T-helper 2 cell treated with Interferon-gamma antibody and Interleukin-4, amounts not matched to agents 5 μg/mL and 100 μg/mL, for 36 hours (primary cell): ENCODE measurements at places on chromosomes 3 and 15.
A peak's percentile ranks its signal among the peaks of the same experiment; 100 is the strongest.

- H3K27me3 ChIP-seq = no peaks in the 10 kb centered on the region
- no peak overlapping the region for H3K27ac ChIP-seq
- H3K4me1 ChIP-seq = no peaks in the 10 kb centered on the region
- H3K4me3 ChIP-seq = no peak overlapping the region
Measured at GRCh38 chr3:73787620-73788019, 162.9 kb upstream of the PDZRN3 start.

DNA sequence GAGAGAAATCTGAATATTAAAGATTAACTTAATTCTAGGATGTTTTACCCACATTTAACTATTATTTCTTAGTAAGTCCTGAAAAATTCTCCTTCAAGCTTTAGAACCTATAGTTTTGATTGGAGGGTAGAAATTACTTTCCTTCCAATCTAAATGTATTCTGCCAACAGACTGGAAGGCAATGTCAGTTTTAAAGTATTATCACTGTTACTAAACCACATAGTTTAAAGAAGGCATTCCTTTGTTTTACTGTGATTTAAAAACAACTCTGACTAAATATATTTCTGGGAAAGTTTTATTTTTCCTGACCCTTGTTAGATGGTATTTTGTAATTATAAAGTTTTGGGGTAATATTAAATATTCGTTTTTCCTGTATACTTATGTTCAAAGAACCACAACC lies 382.5 kb downstream of the TBC1D5 start:
- no peak overlapping the region for H3K27ac ChIP-seq
- no peaks in the 10 kb centered on the region for H3K36me3 ChIP-seq
- H3K4me1 ChIP-seq = no peaks in the 10 kb centered on the region
- no peak overlapping the region for H3K4me3 ChIP-seq

DNA sequence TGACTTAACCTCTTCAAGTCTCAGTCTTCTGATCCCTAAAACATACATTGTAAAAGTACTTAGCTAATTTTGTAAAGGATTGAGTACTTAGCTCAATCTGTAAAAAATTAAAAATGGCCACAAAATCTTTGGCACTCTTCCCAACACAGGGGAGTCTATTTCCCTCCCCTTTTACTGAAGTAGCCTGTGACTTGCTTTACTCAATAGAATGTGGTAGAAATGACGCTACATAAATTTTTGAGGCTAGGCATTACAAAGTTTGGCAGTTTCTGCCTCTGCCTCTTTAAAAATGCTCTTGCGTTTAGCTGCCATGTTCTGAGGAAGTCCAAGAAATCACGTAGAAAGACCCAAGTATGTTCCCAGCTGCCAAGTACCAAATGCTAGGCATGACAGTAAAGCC lies 80.2 kb downstream of the CBLB start:
- H3K27ac ChIP-seq = no peak overlapping the region
- peaks cover 44% of the 10 kb centered on the region for H3K36me3 ChIP-seq
- no peaks in the 10 kb centered on the region for H3K27me3 ChIP-seq
- peaks cover 37% of the 10 kb centered on the region for H3K4me1 ChIP-seq

DNA sequence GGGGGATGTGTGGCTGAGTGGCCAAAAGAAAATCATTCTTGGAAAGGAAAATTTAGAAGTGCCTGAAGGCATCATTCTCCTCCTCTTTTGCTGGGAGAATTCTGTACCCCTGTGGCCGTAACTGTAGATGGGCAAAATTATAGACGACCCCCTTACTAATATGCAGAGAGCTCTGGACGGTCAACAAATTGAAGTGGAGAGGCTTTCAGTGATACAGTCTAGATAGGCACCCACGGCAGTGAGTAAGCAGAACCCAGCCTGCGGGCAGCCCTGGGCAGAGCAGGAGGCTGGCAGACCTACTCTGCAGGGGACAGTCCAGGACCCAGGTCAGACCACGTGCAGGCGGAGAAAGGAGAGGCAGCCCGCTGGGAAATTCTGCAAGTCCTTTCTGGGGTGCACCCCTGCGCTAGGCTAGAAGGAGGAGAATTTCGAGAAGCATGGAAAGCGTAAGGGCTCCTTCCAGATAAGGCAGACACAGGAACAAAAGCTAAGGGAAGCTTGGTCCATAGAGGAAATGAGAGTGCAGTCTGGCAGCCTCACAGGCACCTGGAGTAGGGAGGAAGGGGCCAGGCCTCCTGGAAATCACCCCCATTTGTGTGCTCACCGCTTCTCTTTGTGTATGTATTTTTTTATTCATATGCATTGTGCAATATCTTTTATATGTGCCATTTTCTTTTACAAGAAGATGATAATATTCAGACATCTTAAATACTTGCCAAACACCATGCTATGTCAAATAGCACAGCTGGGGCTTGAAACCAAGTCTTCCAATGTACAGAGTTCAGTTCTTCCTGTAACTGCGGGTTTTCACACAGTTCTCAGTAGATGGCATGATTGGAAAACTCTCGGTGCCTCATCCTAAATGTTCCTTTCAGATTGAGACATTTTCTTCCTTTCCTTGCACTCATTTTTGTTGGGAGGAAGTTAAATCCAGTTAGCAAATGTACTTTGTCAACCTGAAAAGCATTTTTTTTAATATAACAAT lies 40.2 kb downstream of the LRRK1 start:
- no peaks in the 10 kb centered on the region for H3K36me3 ChIP-seq
- peaks cover 19% of the 10 kb centered on the region for H3K27me3 ChIP-seq
- H3K4me3 ChIP-seq = no peak overlapping the region
- no peaks in the 10 kb centered on the region for H3K4me1 ChIP-seq

- H3K4me1 ChIP-seq = no peaks in the 10 kb centered on the region
- H3K36me3 ChIP-seq = no peaks in the 10 kb centered on the region
Measured at GRCh38 chr3:194890091-194890490, 204.4 kb downstream of the FAM43A start.

- H3K27me3 ChIP-seq = no peaks in the 10 kb centered on the region
- H3K27ac ChIP-seq = no peak overlapping the region
- no peak overlapping the region for H3K4me3 ChIP-seq
- DNase-seq = no peak
Measured at GRCh38 chr3:51373658-51374421, 11.3 kb upstream of the MANF start.

- peaks cover 42% of the 10 kb centered on the region for H3K36me3 ChIP-seq
- H3K27ac ChIP-seq = peak overlapping the region; percentile 20
- DNase-seq = no peak
- H3K4me3 ChIP-seq = no peak overlapping the region
- H3K27me3 ChIP-seq = no peaks in the 10 kb centered on the region
- peaks cover 7% of the 10 kb centered on the region for H3K4me1 ChIP-seq
Measured at GRCh38 chr3:53236112-53236841, 19.5 kb downstream of the TKT start.

DNA sequence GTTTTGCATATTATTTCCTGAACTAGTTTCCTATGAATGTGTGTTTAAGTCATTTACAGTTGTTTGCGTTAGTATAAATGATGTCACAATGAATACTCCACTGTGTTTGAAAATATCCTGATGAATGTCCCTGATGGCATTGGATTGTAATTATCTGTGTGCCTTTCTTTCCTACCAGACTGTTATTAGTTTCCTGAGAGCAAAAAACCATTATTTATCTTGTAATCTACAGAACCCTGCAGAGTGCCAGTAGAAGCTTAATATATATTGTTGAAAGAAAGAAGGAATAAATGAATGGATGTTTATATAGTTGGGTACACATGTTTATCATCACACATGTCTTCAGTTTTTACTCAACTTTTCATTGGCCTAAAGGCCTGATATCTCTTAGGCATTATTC lies 312.6 kb downstream of the AGBL1 start:
- no peak for DNase-seq
- no peak overlapping the region for H3K27ac ChIP-seq
- H3K4me1 ChIP-seq = no peaks in the 10 kb centered on the region
- H3K36me3 ChIP-seq = no peaks in the 10 kb centered on the region
- H3K27me3 ChIP-seq = peaks cover 6% of the 10 kb centered on the region

- H3K27ac ChIP-seq = no peak overlapping the region
- no peaks in the 10 kb centered on the region for H3K36me3 ChIP-seq
- peaks cover 25% of the 10 kb centered on the region for H3K4me1 ChIP-seq
- H3K27me3 ChIP-seq = no peaks in the 10 kb centered on the region
Measured at GRCh38 chr15:63856711-63857460, 23.1 kb upstream of the HERC1 start.

DNA sequence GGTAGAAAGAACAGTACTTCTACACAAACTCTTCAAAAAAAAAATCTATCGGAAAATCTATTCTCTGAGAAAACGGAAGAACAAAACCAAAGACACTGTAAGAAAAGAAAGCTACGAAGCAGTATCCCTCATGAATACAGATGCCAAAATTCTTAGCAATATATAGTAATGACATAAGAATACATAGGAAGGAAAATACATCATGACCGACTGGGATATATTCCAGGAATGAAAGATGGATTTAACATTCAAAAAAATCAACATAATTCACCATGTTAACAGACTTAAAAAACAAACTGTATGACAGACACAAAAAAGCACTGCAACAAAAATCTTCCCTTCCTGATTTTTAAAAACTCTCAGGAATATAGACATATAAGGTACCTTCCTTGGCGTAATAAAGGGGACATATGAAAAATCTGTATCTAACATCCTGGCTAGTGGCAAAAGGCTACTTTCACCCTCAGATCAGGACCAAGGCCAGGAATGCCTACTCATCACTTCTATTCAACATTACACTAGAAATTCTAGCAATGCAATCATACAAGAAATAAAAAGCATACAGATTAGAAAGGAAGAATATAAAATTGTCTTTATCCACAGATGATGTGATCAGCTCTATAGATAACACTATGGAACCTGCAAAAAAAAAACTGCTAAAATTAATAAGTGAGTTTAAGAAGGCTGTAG lies 77.6 kb upstream of the XXYLT1 start:
- no peaks in the 10 kb centered on the region for H3K27me3 ChIP-seq
- H3K36me3 ChIP-seq = peaks cover 17% of the 10 kb centered on the region
- H3K4me3 ChIP-seq = no peak overlapping the region

GRCh38 chr15:62887113-62887570 lies 155.4 kb upstream of the TPM1 start:
- no peaks in the 10 kb centered on the region for H3K36me3 ChIP-seq
- H3K27me3 ChIP-seq = peaks cover 16% of the 10 kb centered on the region
- DNase-seq = no peak
- peaks cover 2% of the 10 kb centered on the region for H3K4me1 ChIP-seq

DNA sequence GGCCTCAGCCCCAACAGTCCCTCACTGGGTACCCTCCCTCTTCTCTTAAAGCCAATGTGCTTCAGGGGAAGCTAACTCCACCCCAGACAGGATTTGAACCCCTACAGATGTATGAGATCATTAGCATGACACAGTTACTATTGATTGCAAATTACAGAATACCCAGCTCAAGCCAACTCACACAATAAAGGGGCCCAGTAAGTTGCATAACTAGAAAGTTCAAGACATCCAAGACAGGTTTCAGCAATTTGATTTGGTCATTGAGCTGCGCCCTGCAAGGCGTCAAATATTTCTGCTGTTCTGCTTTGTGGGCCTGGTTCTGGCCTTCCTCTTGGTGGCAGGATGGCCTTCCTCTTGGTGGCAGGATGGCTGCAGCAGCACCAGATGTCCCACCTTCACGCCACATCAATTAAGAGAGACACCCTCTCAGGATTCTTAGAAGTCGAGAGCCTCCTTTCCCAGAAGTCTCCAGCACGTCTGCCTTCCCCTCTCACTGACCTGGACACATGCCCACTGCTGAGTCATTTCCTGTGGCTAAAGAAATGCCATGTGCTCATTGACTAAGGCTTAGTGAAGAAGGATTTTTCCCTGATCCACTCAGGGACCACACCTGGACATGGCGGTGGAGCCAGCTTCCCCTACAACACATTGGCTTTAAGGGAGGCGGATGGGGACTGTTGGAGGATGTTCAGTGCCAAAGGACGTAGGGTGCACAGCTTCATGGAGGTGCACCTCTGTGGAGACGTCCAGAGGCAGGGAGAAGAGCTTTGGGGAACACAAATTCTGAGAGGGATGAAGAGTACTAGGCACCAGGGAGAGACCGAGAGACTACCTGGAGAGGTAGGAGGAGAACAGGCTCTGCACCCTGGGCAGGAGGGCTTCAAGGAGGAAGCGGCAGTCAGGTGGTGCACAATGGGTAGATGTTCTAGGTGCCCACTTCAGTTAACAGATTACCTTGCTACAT lies 49.1 kb downstream of the DNASE1L3 start:
- H3K4me1 ChIP-seq = no peaks in the 10 kb centered on the region
- H3K27ac ChIP-seq = no peak overlapping the region
- DNase-seq = no peak
- no peaks in the 10 kb centered on the region for H3K27me3 ChIP-seq
- no peak overlapping the region for H3K4me3 ChIP-seq
- H3K36me3 ChIP-seq = peaks cover 10% of the 10 kb centered on the region

GRCh38 chr3:172915911-172916514 lies 165.5 kb downstream of the ECT2 start:
- H3K36me3 ChIP-seq = no peaks in the 10 kb centered on the region
- DNase-seq = no peak

DNA sequence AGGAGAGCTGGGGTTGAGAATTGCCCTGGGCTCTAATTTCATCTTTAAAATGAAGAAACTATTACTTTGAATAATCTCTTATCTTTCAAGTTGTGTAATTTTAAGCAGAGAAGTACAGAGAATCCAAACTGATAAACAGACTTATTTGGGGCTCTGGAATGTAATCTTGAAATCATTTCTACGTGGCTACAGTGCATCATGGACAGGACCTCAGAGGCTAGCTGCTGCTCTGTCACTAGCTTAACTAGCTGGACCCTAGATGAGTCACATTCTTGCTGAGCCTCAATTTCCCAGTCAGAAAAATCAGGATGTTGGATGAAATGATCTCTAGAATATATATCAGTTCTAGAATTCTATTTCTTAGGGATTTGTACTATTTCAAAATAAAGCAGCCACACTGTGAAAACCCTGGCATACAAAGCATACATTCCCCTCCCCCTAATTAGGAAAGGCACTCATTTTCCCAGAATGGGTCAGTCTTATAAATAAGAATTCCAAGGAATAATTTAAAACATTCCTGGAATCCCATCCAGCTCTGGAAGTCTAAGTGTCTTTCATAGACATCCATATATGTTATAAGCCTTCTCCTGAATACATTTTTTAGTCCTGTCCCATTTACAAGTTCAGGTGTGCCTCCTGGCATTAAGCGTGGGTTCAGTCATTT lies 47.2 kb downstream of the RASGRP1 start:
- peaks cover 66% of the 10 kb centered on the region for H3K36me3 ChIP-seq
- no peak overlapping the region for H3K4me3 ChIP-seq

DNA sequence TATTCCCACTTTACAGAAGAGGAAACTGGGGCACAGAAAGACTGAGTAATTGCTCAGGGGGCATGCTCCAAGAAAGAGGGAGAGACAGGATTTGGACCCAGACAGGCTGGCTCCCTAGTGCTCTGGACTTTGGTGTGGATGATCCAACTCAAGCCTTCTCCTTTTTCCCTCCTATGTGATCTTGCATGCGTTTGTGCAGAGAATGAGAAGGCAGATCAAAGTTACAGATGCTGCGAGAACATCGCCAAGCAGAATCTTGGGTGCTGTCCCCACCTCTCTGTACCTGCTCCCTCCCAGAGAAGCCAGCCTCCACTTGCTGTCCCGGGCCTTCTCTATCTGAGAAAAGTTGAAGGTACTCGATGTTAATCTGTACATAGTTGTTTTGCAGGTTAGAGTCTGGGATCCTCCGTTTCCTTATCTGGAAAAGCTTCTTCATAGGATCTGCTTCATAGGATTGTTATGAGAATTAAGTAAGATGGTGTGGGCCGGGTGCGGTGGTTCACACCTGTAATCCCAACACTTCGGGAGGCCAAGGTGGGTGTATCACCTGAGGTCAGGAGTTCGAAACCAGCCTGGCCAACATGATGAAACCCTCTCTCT lies 10.2 kb downstream of the GNB5 start:
- H3K4me1 ChIP-seq = peaks cover 30% of the 10 kb centered on the region
- H3K4me3 ChIP-seq = peak overlapping the region; percentile 85
- no peaks in the 10 kb centered on the region for H3K27me3 ChIP-seq
- no peak for DNase-seq
- peaks cover 5% of the 10 kb centered on the region for H3K36me3 ChIP-seq
- peak overlapping the region; percentile 98 for H3K27ac ChIP-seq
